PC-9 (cell line): ENCODE measurements at places on chromosomes 2 and 18. TPM values are rescaled to one million over a fixed set of nuclear protein-coding genes. Genes with fewer than 3 reads are reported as not detected.

DNA sequence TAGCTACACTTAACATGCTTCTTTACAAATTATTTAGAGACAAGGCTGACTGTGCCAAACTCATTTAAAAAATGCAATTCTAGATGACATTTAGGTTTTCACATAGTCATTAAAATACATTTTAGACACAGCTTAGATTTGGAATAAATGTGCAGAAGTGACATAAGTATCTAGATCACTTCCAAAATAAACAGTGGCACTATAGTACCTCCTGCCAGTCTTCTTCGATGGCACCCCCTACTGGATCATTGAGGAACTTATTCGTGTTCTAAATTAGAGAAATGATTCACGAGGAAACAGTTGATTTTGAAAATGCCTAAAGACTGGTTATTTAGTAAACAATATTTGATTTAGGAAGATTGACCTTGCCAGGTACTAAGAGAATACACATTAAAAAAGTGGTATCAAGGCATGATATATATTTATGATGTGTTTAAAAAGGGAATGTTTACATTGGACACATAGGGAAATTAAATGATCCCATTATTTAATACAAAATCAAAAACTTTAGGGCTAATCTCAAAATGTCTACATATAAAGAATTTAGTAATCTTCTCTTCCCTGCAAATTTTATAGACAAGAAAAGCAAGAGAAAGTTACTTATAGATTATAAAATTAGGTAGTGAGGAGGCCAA lies 323.9 kb downstream of the XIRP2 start:
- DNase-seq = peak; percentile 1

SERPINB8 gene
- 5.1 and 7.2 TPM in 2 replicates for total RNA-seq

LAMA1 gene
- not detected in 2 replicates for total RNA-seq

DSG1 gene
- not detected in 2 replicates for total RNA-seq

- DNase-seq = no peak
Measured at GRCh38 chr2:127647242-127648190, 1.6 kb downstream of the GPR17 start.

DNA sequence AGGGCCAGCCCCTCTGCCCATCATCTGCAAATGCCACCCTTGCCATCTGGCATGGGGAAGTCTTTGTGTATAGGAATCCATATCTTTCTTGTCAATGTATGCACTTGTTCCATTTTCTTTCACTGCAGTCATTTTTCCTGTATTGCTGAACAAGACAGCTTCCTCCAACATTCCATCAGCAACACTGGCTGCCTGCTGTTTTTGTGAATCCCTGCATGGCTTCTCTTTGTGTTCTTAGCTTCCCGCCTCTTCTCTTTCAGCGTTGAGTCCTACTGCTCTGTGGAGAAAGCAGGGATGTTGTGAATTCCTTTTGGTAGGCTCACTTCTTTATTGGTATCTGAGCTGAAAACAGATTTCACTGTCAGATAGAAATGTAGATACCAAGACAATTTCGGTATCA lies 150.0 kb downstream of the LPIN1 start:
- DNase-seq = no peak

SLC4A1AP gene
- total RNA-seq = 18.5 and 22.7 TPM in 2 replicates

GEN1 gene
- 14.4 and 28.3 TPM in 2 replicates for total RNA-seq

DNA sequence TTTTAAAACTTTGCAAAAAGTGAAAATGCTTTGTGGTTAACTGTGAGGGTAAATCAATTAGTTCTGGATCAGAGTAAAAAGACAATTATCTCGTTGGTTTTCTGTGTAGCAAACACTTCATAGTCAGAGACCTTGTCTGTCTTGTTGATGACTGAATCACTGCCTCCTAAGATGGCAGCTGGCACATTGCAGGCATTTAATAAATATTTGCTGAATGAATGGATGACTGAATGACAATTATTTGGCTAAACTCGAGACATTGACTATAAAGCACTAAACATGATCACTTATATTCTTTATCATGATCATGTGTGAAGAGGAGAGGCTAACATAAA lies 96.2 kb downstream of the MAIP1 start:
- no peak for DNase-seq
